IMR-90 (cell line): ENCODE measurements at places on chromosomes 1 and 21. TPM values are rescaled to one million over a fixed set of nuclear protein-coding genes. Genes with fewer than 3 reads are reported as not detected.

GRCh38 chr1:40076895-40077312 is 20.1 kb downstream of the PPT1 start:
- DNase-seq: peak; percentile 90

- DNase-seq: no peak
Observed at GRCh38 chr1:24440436-24440835, 24.8 kb downstream of the NIPAL3 start.

DNA sequence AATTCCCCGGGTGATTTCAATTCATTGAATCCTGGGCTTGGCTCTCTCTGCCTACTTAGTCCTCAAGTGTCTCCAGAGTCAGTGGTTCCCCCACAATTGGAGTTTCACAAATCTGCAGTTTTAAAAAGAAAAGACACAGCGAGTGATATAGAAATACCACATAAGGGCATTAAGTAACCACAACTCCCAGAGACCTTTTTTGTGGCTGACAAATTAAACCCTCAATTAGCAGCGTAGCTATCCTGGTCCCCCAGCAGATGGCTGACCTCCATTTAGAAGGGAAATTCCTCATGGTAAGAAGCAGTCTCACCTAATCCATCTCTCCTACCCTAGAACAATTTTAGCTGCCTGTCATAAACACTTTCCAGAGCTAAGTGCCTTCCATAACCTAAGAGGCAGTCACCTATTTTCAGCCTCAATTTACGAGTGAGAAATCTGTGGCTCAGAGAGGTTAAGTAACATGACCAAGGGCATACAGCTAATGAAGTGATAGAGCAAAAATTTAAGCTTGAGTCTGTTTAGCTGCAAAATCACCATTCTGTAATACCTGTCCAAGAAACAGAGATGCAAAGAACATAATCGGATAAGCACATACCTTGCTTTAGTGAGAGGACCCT is 56.0 kb upstream of the NBPF3 start:
- DNase-seq: no peak

DNA sequence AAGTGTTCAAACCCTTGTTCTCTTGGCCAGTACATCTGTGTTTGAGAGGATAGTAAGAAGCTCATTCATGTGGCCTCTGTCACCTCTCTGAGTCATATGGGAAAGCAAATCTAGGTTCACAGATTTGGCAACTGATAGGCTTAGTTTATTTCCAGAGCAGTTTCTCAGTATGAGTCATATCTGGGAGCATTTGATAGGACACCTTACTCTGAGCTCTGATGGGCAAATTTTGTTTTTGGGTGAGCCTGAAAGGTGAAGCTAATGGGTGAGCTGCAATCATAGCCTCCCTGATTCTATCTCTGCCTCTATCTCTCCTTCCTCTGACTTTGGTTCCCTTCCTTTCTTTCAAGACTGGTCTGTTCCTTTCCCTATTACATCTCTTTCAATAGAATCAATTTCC is 134.4 kb downstream of the S1PR1 start:
- peak; percentile 87 for DNase-seq

DNA sequence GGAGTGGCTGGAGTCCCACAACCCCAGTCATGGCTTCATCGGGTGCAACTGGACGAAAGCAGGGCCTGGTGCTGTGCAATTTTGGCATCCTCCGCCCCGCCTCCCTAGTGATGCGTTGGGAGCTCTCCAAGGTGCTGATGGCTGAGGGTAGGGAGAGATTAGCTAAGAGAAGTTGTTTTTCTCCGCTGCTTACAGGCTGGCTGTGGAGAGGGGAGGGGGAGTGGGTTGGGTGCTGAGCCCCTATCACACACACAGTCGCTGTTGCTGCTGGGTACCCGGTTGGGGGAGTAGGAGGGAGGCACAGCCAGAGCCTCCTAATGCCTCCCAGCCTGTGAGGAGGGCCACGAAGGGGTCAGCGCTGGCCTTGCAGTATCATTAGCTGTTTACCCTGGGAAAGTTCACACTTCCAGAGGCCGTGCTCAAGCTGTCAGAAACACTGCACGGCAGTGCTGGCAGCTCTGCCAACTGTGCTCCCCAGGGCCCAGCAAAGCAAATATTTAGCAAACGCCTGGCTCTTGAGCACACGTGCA is 110.0 kb downstream of the GRIK3 start:
- peak; percentile 18 for DNase-seq

DNA sequence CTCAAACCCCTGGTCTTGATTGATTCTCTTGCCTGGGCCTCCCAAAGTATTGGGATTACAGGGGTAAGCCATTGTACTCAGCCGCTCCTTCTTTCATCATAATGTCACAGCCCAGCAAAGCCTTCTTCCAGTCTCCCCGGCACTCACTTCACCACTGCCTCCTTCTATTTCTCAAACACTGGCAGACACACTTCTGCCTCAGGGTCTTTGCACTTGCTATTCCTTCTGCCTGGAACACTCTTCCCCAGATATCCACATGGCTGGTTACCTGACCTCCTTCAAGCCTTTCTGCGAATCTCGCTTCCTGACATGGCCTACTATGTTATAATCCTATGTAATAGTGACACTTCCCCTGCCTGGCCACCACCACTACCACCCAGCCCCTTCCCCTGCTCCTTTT is 7.2 kb upstream of the SLC9A1 start:
- no peak for DNase-seq

GRCh38 chr1:64472805-64473204 is 2.9 kb downstream of the CACHD1 start:
- DNase-seq: no peak

- DNase-seq: peak; percentile 99
Observed at GRCh38 chr1:235067396-235068157, 61.1 kb downstream of the TOMM20 start.

DNA sequence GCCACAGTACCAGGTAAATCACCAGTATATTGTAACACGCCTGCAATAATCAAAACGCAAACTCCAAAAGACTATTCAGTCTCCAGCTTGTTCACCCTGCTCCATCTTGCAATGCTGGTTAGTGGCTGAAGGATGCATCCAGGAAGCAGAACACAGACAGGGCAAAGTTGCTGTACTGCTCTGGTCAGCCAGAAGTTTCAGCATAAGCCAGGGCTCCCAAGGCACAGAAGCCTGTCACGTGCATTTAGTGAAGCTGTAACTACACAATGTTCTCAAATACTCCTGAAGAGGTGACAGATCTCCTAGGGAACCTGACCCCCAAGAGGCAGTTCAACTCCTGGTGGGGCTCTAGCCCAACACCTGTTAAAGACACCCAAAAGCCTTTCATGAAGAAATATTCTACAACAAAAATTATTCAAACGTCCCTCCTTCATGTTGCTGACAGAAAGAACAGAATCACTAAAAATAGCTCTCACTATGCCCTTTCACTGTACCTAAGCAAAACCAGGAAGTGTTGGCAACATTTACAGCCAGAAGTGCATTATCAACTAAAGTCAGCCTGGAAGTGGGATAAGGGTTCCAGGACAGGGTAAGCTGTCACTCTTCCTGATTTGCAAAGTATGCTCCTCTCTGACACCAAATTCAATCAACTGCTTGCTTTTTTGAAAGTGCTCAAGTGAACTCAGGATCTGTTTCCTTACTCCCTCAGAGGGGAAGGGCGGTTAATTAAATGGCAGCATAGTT is 52.1 kb downstream of the SLC35D1 start:
- DNase-seq: no peak

- DNase-seq: no peak
Observed at GRCh38 chr1:19754482-19754881, 45.2 kb downstream of the TMCO4 start.

- no peak for DNase-seq
Observed at GRCh38 chr1:109582021-109582420, 33.6 kb downstream of the GNAI3 start.

DNA sequence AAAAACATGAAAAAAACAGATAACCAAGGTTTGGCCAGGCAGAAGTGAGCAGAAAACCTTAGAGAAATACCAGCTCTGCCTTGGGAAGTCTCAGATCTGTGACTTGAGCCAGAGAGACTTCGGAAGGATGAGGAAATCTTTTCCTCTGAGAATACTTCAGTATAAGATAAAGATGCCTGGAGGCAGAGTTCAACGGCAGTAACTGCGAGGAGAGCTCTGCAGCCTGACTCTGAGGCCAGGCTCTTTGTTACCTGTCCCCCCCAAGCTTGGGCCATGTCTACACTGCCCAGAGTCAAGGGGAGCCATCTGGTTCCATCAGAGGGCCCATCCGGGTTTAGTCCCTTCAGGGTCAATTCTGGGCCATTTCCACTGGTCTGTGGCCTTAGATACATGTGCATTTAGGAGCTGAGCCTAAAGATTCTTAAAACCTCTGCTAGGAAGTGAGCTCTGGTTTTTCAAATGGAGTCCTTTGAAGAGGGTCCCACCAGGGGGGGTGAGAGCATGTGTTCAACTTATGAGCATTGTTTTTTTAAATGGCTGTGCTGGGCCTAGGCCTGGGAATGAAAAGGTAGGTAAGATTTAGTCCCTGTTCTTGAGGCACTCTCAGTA is 8.7 kb downstream of the KIRREL1 start:
- DNase-seq: peak; percentile 51

- DNase-seq: peak; percentile 23
Observed at GRCh38 chr21:25925936-25926335, 191.2 kb downstream of the GABPA start.

- DNase-seq: peak; percentile 47
Observed at GRCh38 chr1:68010090-68010489, 40.3 kb downstream of the DIRAS3 start.

DNA sequence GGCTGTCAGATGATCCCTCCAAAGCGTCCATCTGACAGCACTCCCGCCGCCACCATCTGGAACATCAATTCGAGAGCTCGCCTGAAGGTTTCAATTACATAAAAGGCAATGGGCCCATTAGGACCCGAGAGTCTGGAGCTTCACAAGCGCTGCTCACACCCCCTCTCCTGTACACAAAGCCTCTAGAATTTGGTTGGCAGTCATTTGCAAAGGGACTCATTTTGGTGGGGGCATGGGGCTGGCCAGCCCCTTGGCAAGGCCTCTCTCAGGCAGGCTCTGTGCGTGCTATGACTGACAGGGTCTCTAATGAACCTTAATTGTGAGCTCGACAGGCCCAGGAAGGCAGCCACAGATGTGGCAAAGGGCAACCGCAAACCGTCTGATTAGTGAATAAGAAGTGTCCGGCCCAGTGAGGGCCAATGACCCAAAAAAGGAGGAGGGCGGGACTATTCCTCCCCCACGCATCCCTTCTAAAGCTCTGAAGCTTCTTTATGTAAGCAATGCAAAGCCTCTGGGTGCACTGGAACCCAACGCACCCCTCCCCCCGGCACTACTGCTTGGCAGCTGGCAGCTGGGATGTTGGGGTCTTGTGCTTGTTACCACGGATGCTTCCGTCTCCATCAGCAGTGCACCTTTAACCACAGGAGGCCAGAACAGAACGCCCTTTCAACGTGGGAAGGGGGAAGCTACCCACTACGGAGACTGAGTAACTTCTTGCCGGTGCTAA is 79.4 kb downstream of the CAPZB start:
- peak; percentile 27 for DNase-seq

GRCh38 chr1:43549921-43550597 is 19.4 kb downstream of the PTPRF start:
- DNase-seq: no peak

DNA sequence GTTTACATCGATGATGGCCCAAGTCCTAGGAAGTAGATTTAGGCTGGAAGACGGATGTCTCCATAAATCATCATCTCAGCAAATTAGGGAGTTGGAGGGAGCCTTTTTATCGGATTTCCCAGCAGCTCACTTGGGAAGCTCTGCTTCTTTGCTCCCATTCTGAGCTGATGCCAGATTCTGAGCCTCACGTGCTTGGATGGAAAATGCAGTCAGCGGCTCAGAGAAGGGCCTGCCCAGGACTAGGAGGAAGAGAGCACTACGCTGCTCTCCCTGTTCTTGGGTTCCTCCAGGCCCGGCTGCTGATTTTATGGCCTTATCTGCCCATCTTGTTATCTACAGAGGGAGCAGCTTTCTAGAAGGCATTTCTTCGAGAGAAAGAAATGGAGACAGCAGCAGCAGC is 42.0 kb downstream of the UBIAD1 start:
- DNase-seq: no peak

GRCh38 chr1:181310560-181310959 is 172.8 kb upstream of the CACNA1E start:
- no peak for DNase-seq

DNA sequence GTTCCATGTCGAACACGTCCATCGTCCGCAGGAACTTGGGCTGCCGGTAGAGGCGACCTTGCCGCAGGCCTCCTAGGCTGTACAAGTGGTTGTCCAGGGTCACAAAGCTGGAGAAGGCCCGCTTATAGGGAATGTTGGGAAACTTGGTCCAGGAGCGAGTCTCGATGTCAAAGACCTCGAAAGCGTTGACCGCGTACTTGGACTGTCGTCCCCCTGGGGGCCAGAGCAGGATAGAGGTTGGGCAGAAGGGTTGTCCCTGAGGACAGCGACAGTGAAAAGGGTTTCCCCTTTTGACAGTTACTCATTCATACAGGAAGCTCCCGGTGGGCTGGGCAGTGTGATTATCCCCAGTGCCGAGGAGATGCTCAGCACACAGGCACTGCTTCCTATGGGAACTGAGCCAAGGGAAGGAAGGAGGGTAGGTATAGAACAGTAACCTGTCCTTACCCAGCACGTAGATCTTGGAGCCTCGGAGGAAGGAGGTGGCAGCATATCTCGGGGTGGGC is 17.5 kb downstream of the KLHDC8A start:
- no peak for DNase-seq

DNA sequence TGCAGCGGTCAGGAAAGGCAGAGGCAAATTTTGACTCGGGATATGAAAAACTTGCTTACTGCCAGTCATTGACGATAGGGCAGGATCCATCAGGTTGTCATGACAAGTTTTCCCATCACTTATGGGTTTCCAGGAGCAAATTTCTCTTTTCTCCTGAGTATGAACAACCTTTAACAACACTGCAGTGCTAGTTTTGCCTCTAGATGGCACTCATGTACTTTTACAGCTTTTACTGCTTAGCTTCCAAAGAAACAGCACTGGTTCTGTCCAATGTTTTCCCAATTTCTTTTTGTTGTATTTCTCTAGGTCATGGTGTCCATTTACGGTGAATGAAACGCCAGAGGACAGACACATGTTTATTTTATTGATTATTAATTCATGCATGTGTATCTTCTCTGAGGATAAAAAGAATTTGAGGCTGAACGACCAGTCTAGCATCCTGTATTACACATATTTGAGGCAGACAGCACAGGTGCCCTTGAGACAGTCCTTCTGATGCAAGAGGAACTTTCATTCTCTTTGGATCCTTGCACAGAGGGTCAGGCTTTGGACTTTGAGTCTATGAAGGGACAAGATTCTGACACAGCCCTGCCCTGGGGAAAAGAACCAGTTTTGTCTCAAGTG is 112.3 kb upstream of the TRABD2B start:
- peak; percentile 61 for DNase-seq

GRCh38 chr1:113416496-113416895 is 26.2 kb downstream of the MAGI3 start:
- DNase-seq: no peak

GRCh38 chr21:31909153-31910073 is 36.6 kb downstream of the HUNK start:
- peak; percentile 17 for DNase-seq

Gene MTFR1L
- total RNA-seq: 57.2 and 69.7 TPM in 2 replicates

Gene YBEY
- total RNA-seq: 5.9 and 7.8 TPM in 2 replicates

Gene DDAH1
- 94.5 and 108 TPM in 2 replicates for total RNA-seq

Gene ZC3H12A
- 3.1 and 3.8 TPM in 2 replicates for total RNA-seq

Gene USH2A
- total RNA-seq: under 0.01 TPM in 2 replicates

Gene RGS18
- under 0.01 and 0.18 TPM in 2 replicates for total RNA-seq

Gene GRIK3
- total RNA-seq: not detected in 2 replicates

Gene CLDN17
- total RNA-seq: not detected in 2 replicates

Gene SLC30A10
- not detected in 2 replicates for total RNA-seq

Gene C1orf216
- 16.7 and 20.0 TPM in 2 replicates for total RNA-seq

Gene CR2
- not detected in 2 replicates for total RNA-seq

Gene SELENBP1
- 21.1 and 21.3 TPM in 2 replicates for total RNA-seq
